Glomerular endothelial cell (primary cell): ENCODE measurements at places on chromosomes 12 and 14. TPM values are rescaled to one million over a fixed set of nuclear protein-coding genes. Genes with fewer than 3 reads are reported as not detected.

The SLC2A14 gene
- not detected in 2 replicates for total RNA-seq

The UNC79 gene
- under 0.01 TPM in 1 of 2 replicates, not detected in the other for total RNA-seq

The OR6C6 gene
- not detected in 2 replicates for total RNA-seq

The SRRM4 gene
- not detected in 2 replicates for total RNA-seq

The ZFYVE1 gene
- total RNA-seq = 28.5 and 34.6 TPM in 2 replicates

The TAS2R50 gene
- 0.15 and 2.0 TPM in 2 replicates for total RNA-seq

The KRT73 gene
- total RNA-seq = not detected in 2 replicates

The AP4S1 gene
- total RNA-seq = 2.4 and 3.7 TPM in 2 replicates

The MYRFL gene
- not detected in 2 replicates for total RNA-seq

The RABGGTA gene
- total RNA-seq = 28.7 and 42.6 TPM in 2 replicates

The MIP gene
- 0.15 TPM in 1 of 2 replicates, not detected in the other for total RNA-seq

The CPNE6 gene
- total RNA-seq = not detected in 2 replicates

The PTPN6 gene
- 0.29 and 8.5 TPM in 2 replicates for total RNA-seq

The PRH1 gene
- 2.1 and 25.2 TPM in 2 replicates for total RNA-seq

The SLC25A21 gene
- total RNA-seq = 0.58 and 1.7 TPM in 2 replicates

The ALX1 gene
- 0.64 TPM in 1 of 2 replicates, not detected in the other for total RNA-seq

The GPD1 gene
- total RNA-seq = 2.6 TPM in 1 of 2 replicates, not detected in the other

The AHNAK2 gene
- 47.2 and 79.6 TPM in 2 replicates for total RNA-seq

The OTOGL gene
- total RNA-seq = 0.06 and 0.10 TPM in 2 replicates

The USP44 gene
- total RNA-seq = 0.41 and 0.73 TPM in 2 replicates

The SIX4 gene
- 4.8 and 6.4 TPM in 2 replicates for total RNA-seq

The BCL11B gene
- total RNA-seq = 0.18 TPM in 1 of 2 replicates, not detected in the other

The CEP170B gene
- 27.5 and 37.0 TPM in 2 replicates for total RNA-seq

The PRPH gene
- total RNA-seq = 1.5 TPM in 1 of 2 replicates, not detected in the other

The C12orf50 gene
- total RNA-seq = 0.12 TPM in 1 of 2 replicates, not detected in the other

The IL26 gene
- not detected in 2 replicates for total RNA-seq

The GPR162 gene
- 2.0 and 3.7 TPM in 2 replicates for total RNA-seq

The VWF gene
- 519 and 1,804 TPM in 2 replicates for total RNA-seq

The SYNDIG1L gene
- not detected in 2 replicates for total RNA-seq

The ATP23 gene
- total RNA-seq = 6.6 and 7.5 TPM in 2 replicates

The C3AR1 gene
- 0.44 TPM in 1 of 2 replicates, not detected in the other for total RNA-seq

The CORO1C gene
- 167 and 291 TPM in 2 replicates for total RNA-seq

The EGLN3 gene
- total RNA-seq = 1.3 and 2.9 TPM in 2 replicates

The ACOT4 gene
- 0.29 and 1.4 TPM in 2 replicates for total RNA-seq

The FAM234B gene
- 5.6 and 6.8 TPM in 2 replicates for total RNA-seq

The MSRB3 gene
- total RNA-seq = 23.0 and 35.3 TPM in 2 replicates

The ACSS3 gene
- total RNA-seq = 0.10 and 7.7 TPM in 2 replicates

The RTL1 gene
- 0.10 TPM in 1 of 2 replicates, not detected in the other for total RNA-seq

The TSPAN8 gene
- not detected in 2 replicates for total RNA-seq

The APPL2 gene
- 24.3 and 33.2 TPM in 2 replicates for total RNA-seq

The CRIP1 gene
- total RNA-seq = 2.0 TPM in 1 of 2 replicates, not detected in the other

The RERGL gene
- 1.1 TPM in 1 of 2 replicates, not detected in the other for total RNA-seq

The TAS2R8 gene
- not detected in 2 replicates for total RNA-seq

The TMTC3 gene
- 24.0 and 31.2 TPM in 2 replicates for total RNA-seq

The LBHD2 gene
- not detected in 2 replicates for total RNA-seq

The RASAL1 gene
- not detected in 2 replicates for total RNA-seq

The GLIPR1L1 gene
- total RNA-seq = not detected in 2 replicates

The CFAP73 gene
- not detected in 2 replicates for total RNA-seq

The PGAM5 gene
- 42.4 and 45.0 TPM in 2 replicates for total RNA-seq

The SLC4A8 gene
- 3.1 and 3.4 TPM in 2 replicates for total RNA-seq

The KRT79 gene
- total RNA-seq = 0.10 and 0.12 TPM in 2 replicates

The ANO4 gene
- 0.05 and 1.6 TPM in 2 replicates for total RNA-seq

The ADCY4 gene
- total RNA-seq = 63.3 and 115 TPM in 2 replicates
